ENCODE measurements at places on chromosomes 5 and 9. TPM values are rescaled to one million over a fixed set of nuclear protein-coding genes. Genes with fewer than 3 reads are reported as not detected.

Gene DND1
- 0.13 TPM for total RNA-seq

Gene GARIN3
- total RNA-seq = not detected

Gene HRH2
- total RNA-seq = 0.39 TPM

Gene ERGIC1
- total RNA-seq = 200 TPM

Gene OR1L1
- total RNA-seq = not detected

Gene TMEM252
- not detected for total RNA-seq

Gene PROB1
- 1.3 TPM for total RNA-seq

Gene LRRC14B
- not detected for total RNA-seq

Gene ECM2
- total RNA-seq = 7.0 TPM

Gene MYO10
- 58.3 TPM for total RNA-seq

Gene LECT2
- not detected for total RNA-seq

Gene FOXD1
- 6.8 TPM for total RNA-seq

Gene DRD1
- total RNA-seq = 1.2 TPM

Gene C9orf153
- total RNA-seq = 0.98 TPM

Gene C8G
- total RNA-seq = 0.72 TPM

Gene SCAI
- total RNA-seq = 10.9 TPM

Gene ADAMTS6
- 90.7 TPM for total RNA-seq

Gene CDO1
- total RNA-seq = 10.9 TPM

Gene OR1J4
- total RNA-seq = 0.13 TPM

Gene ADAMTS12
- total RNA-seq = 49.7 TPM

Gene LEAP2
- total RNA-seq = 0.30 TPM

Gene OLFM1
- total RNA-seq = 0.76 TPM

Gene NR5A1
- total RNA-seq = not detected

Gene PCDHGB3
- 8.1 TPM for total RNA-seq

Gene ADRB2
- total RNA-seq = 1.2 TPM

Gene NRARP
- total RNA-seq = 0.20 TPM

Gene DMRT3
- not detected for total RNA-seq

Gene OLFML2A
- 1.3 TPM for total RNA-seq

Gene IQGAP2
- total RNA-seq = 2.2 TPM

Gene PCDHGA6
- 6.7 TPM for total RNA-seq

Gene NTNG2
- 3.8 TPM for total RNA-seq

Gene GRAMD2B
- total RNA-seq = 22.0 TPM

Gene DMAC1
- 5.7 TPM for total RNA-seq

Gene PTGS1
- total RNA-seq = 257 TPM

Gene MEIKIN
- not detected for total RNA-seq

Gene EIF4EBP3
- 2.6 TPM for total RNA-seq

Gene MARCHF11
- not detected for total RNA-seq

Data from smooth muscle cell of the pulmonary artery (primary cell).